MG63 (cell line): ENCODE measurements at places on chromosomes 12 and 14. TPM values are rescaled to one million over a fixed set of nuclear protein-coding genes. Genes with fewer than 3 reads are reported as not detected.

The TRPV4 gene
- 0.20 and 1.1 TPM in 2 replicates for total RNA-seq

GRCh38 chr14:58549105-58549757, 88.5 kb upstream of the DACT1 start:
- no peak for DNase-seq

The TMBIM4 gene
- total RNA-seq = 16.4 and 23.3 TPM in 2 replicates

DNA sequence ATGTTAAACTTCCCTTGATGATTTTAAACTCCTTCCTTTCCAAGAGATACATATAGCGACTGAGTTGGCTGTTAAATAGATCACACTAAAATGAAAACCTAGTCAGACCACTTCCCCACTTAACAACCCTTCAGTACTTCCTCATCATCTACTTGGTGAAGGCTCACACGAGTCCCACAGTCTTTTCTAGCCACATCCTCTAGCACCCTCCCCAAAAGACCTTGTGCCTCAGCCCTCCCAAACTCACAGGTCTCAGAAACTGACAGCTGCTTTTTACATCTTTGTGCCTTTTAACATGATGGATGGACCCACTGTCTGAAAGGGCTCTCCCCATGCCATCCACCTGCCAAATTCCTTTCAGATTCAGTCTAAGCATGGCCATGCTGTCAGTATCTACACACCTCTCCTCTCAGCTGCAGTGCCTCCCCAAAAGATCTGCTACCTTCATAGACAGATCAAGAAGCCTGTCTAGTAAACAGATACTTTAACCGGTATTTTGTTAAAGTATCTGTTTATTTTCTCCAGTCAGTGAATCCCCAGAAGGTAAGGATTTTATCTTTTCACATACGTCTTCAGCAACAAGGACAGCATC, 65.1 kb upstream of the GPHB5 start:
- DNase-seq = no peak

- no peak for DNase-seq
Observed at GRCh38 chr12:44465139-44465538, 411.0 kb downstream of the NELL2 start.

GRCh38 chr12:59548930-59549329, 46.9 kb upstream of the SLC16A7 start:
- no peak for DNase-seq
